NCI-H1436 (cell line): ENCODE measurements at places on chromosomes 2 and 18.

DNA sequence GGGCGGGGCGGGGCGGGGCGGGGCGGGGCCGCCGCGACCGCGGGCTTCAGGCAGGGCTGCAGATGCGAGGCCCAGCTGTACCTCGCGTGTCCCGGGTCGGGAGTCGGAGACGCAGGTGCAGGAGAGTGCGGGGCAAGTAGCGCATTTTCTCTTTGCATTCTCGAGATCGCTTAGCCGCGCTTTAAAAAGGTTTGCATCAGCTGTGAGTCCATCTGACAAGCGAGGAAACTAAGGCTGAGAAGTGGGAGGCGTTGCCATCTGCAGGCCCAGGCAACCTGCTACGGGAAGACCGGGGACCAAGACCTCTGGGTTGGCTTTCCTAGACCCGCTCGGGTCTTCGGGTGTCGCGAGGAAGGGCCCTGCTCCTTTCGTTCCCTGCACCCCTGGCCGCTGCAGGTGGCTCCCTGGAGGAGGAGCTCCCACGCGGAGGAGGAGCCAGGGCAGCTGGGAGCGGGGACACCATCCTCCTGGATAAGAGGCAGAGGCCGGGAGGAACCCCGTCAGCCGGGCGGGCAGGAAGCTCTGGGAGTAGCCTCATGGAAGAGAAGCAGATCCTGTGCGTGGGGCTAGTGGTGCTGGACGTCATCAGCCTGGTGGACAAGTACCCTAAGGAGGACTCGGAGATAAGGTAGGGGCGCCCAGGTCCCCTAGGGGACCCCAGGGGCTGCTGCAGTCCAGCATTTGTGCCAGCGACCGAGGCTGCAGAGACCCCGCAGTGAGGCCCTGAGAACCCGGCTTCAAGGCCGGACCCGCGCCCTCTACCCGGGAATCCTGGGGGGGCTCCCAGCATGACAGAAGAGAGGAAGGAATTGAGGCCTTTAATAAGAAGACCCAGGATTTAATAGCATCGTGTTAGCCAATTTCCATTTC lies at the start of gene KHK:
Gene KHK (plus strand): TSS at position 49 of the 870 bp plus-strand sequence. CDS start 488 bp downstream, at position 537.
- DNase-seq, result peak; percentile 33

DNA sequence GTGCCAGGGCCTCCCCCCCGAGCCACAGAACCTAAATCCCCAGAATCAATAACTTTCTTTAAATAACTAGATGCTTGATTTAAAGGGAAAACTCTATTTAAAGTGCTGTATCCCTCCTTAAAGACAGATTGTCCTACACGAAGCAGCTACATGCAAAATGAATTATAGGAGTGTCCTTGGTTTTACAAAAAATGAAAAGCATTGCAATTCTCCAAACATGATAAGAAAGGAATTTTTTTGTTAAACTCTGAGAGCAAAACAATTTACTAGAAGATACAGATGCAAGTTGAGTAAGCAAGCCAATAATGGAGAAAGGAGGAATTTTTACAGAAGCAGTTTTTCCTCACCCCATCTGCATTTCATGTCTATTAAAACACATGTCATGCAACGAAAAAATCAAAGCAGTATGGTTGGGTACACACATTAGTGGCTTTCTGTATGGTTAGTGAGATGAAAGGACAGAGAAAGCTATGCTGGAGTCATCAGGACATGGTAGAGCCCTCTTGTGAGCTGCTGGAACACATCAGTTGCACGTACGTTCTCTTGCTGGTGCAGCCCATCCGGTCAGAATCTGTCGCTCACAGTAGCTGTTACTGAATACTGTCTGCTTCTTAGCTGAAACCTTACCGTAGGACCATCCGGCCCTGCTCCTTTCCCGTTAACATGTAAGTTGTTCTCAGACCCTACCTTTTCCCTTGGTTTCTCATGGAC lies 25.9 kb upstream of the STEAP3 start:
- no peak for DNase-seq

DNA sequence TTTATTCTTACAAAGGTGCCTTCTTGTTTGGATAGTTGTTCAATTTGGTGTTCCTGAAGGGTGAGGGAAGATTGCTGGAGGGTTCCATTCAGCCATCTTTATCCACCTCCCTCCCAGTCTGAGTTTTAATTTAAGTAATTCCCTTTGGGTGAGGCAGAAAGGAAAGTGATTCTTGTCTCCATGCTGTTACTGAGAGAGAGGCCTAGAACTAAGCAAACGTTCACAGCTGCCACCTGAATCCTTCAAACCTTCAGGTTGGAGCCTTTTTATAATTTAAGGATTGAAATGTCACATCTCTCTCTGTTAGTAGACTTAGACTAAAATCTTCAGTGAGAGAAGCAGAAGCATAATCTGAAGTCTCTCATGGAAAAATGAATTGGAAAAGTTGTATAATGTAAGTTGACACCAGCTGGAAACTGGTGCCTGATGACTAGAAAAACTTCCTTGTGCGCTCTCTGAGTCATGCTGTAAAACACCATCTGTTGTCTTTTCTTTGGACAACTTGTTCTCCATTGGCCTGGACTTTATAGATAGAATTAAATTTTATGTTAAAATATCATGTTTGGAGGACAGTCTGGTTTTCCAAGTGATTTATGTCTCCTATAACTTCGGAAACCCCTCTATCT lies 14.6 kb downstream of the STRADB start:
- DNase-seq, result no peak

DNA sequence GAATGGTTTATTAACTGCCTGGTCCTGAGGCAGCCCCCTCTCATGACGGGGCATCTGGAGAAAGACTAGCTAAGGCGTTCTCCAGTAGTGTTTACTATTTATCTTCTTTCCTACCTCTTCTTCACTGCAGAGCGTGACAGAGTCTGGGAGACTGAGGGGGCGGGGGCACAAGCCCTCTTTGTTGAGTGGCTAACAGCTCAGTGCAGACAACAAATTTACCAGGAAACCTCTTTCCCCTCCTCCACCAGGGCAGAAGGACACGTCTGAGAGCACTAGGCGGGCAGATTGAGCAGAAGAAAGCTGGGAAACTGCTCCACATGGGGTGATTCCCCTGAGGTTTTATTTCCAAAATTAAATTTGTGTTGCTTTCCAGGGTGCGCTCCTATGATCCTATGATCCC lies 322.1 kb downstream of the CNTNAP5 start:
- no peak for DNase-seq

DNA sequence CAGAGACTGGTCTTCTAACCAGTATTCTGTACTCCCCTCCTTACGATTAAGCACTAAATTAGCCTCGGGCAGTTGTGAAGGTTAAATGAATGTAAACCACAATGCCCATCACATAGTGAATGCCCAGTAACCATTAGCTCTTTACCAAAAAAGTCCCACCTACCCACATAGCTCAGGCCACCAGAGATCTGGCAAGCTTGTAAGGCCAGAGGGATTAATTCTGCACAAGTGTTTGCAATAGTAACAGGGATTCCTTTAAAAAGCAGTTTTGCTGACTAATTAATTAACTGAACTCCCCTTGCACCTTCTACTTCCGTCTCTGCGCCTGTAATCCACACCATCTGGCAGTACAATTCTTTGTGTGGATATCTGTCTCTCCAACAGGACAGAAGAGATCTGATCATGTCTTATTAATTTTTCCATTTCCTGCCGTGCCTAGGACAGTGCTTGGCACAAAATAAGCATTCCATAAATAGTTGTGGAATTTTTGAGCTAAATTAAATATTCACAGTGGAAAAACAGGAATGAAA lies 36.2 kb upstream of the IGFBP2 start:
- no peak for DNase-seq

DNA sequence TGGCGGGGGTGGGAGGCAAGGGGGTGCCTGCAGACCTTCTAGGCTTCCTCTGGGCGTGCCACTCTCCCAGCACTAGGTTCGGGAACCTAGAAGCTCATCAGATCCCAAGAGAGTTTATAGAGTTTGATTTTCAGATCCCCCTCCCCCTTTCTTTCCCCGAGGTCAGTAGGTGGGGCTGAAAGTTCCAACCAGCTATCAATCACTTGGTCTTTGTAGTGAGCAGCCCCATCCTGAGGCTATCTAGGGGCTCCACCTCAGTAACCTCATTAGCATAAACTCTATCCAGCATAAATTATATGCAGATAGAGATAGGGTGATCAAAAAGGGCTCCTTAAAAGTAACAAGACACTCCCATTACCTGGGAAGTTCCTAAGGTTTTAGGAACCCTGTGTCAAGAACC lies 32.8 kb downstream of the ERLEC1 start:
- DNase-seq, result no peak

DNA sequence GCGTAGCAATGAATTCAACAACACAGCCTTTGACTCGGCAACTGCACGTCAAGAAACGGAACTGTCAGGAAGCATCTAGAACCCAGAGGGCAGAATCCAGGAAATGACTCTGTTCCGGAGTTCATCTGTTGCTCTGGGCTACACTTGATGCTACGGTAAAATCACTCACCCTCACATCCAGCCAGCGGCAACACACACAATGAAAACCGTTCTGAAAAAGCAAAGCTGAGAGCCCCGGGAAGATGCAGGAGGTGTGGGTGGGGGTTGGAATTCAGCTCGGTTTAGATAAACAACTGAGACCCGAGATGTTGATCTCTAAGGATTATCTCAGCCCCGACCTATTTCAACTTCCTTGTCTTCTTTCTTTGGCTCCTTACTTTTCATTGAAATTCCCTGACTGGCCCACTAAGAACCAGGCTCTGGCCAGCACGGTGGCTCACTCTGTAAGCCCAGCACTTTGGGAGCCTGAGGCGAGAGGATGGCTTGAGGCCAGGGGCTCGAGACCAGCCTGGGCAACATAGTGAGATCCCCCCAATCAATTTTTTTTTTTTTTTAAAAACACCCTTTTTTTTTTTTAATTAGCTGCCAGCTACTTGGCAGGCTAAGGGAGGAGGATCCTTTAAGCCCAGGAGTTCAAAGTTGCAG lies 13.3 kb upstream of the RAB17 start:
- DNase-seq, result no peak

- no peak for DNase-seq
These were observed 16.1 kb downstream of the PPP3R1 start for GRCh38 chr2:68236103-68236734.

- no peak for DNase-seq
These were observed 19.2 kb upstream of the PCBP1 start for GRCh38 chr2:70068119-70068518.

DNA sequence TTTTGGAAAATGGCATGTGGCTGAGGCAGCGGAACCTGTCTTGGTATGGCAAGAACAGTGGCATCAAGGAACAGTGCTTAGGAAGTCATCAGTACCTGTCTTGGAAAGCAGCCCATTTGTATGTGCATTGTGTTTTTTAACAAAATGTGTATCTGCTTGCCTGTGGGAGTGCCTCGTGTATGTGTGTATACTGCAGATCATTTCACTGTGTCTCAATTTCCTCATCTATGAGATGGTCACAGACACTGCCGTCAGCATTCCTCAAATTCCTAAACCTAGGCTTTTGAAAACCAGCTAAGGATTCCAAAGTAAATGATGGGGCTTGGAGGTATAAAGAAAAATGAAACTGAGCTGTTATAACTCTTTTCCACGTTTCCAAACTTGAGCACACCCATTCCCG lies 441.3 kb downstream of the RND3 start:
- no peak for DNase-seq

DNA sequence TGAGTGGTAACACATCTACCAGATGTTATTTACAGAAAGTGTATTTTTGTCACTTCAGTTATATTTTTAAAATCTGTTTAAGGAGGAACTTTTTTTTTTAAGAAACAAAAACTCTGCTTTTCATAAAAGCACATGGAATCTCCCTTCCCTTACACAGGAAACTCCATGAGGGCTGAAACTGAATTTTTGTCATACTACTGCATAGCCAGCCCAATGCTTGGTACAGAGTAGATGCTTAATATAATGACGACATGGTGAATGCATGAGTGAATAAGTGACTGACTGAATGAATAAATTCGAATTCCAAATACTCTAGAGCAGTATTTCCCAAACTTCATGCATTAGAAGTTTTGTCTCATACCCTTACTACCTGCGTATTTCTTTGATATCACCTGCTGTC lies 86.5 kb downstream of the ROCK2 start:
- DNase-seq, result no peak

DNA sequence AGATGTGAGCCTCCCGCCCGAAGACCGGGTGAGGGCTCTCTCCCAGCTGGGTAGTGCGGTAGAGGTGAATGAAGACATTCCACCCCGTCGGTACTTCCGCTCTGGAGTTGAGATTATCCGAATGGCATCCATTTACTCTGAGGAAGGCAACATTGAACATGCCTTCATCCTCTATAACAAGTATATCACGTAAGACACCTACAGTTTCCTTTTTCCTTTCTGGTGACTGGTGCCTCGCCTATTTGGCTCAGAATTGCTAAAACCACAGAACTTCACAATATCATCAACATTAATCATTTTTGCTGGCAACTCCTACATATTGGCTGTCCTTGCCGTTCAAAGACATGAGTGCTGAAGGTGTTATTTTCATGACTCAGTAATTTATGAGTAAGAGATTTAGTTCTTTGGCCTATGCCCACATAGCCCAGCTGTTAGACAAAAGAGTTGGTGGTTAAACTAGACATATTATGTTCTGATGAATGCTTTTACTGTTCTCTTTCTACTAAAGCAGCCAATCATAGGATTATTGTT lies 2.2 kb downstream of the STAMBP start:
- DNase-seq, result no peak

- no peak for DNase-seq
These were observed 48.6 kb downstream of the PLB1 start for GRCh38 chr2:28544405-28544921.

GRCh38 chr2:164881524-164881923 lies 39.9 kb upstream of the COBLL1 start:
- no peak for DNase-seq

DNA sequence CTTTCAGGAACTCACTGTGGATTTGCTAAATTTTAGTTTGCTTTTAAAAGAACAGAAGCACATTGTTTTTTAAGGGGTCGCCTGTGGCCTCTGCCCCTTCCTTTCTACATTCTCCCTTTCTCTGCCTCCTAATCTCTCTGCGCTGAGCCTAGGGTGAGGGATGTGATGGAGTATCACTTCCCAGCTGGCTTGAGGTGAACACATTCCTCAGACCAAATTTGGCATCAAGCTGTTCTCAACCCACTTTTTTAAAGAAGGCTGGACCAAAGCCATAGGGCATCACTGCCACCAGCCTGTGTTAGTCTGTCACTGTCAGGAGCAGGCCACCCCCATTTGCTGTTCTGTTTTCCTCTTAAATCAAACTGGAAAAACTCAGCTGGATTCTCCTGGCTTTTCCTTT lies 27.4 kb downstream of the EIF4E2 start:
- DNase-seq, result no peak

- DNase-seq, result no peak
These were observed 524.0 kb downstream of the CMPK2 start for GRCh38 chr2:6341588-6342129.

- no peak for DNase-seq
These were observed 2.9 kb upstream of the C2orf72 start for GRCh38 chr2:231034291-231034882.

GRCh38 chr18:63126134-63127069 lies 193.2 kb downstream of the BCL2 start:
- DNase-seq, result no peak

DNA sequence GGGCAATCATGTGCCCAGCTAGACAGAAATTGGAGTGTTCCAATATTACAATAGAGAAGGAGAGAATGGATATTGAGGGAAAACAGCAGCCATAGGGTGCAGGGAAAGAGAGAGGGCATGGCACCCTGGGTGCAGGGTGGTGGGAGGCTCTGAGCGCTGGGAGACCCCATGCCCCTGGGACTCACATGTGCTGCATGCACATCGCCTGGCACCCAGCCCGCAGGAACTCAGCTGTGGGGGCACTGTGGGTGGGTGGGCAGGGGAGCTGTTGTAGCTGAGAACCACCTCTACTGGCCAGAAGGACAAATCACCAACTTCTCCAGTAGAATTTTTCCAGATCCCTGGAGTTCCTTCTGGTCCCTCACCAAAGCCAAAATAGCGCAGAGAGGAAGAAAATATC lies 7.2 kb upstream of the NEURL3 start:
- DNase-seq, result no peak
